ENCODE measurements at places on chromosomes 5 and 9.

- no peak for DNase-seq
These were observed 91.0 kb upstream of the SH3PXD2B start for GRCh38 chr5:172545291-172545801.

DNA sequence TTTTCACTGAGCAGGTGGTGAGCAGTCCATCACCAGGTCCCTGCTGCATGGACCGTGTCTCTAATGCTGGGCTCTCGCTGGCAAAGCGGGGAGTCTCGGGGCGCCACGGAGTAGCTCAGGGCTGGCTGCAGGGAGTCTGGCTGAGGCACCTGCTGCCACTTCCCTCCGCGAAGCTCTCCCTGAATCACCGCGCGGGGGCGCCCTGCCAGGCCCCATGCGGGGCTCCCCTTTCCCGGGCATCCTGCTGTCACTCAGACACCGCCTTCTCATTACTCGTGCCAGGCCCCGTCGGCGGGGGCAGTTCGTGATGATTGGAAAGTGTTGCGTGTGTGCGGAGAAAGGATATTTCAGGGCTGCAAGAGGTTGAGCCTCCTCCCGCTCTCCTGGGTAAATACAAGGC lies 335.8 kb downstream of the IRX2 start:
- DNase-seq: no peak

- DNase-seq: peak; percentile 24
These were observed 478 bp downstream of the TEX10 start for GRCh38 chr9:100352201-100352726.

- DNase-seq: no peak
These were observed 217.3 kb downstream of the NTRK2 start for GRCh38 chr9:84886866-84887265.

DNA sequence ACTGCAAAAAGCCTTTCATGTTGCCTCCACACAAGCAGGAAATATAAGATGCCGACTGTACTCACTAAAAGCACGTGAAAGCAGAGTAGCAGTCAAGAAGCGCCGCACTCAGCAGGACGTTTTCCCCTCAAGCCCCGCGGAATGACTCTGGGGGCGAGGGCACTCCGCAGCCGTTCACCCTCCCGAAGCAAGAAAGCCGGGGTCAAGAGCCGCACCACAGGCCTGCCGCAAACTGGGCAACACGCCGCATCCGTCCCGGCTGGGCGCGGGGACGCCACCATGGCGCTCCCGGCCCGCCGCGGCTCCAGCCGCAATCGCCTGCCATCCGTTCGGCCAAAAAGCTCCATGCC lies 364 bp downstream of the RPS6 start:
- peak; percentile 37 for DNase-seq

GRCh38 chr5:111865356-111865755 lies 108.4 kb upstream of the NREP start:
- no peak for DNase-seq

DNA sequence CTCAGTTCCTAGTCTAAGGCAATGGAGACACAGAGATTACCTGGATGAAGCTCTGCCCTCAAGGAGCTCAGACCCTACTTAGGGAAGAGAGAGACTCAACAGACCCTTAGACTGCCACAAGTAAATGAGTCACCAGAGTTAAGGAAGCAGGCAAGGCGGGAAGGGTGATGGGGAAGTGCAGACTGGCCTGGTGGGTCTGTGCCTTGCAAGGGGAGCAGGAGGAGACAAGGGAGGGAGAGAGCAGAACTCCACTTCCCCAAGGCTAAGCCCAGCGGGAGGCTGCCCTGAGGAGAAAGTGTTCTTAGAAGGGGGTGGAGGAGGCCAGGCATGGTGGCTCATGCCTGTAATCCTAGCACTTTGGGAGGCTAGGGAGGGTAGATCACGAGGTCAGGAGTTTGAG lies 83.7 kb downstream of the HRH2 start:
- DNase-seq: no peak

- peak; percentile 77 for DNase-seq
These were observed 140.9 kb downstream of the AOPEP start for GRCh38 chr9:94867281-94867841.

- DNase-seq: no peak
These were observed 419.7 kb downstream of the CDH10 start for GRCh38 chr5:24225051-24225450.

All from pons (tissue), 1 donor.